ENCODE measurements at places on chromosomes 6 and 20.
A peak's percentile ranks its signal among the peaks of the same experiment; 100 is the strongest.

- no peak for DNase-seq
Observed at GRCh38 chr20:50873585-50873984, 57.7 kb downstream of the ADNP start.

DNA sequence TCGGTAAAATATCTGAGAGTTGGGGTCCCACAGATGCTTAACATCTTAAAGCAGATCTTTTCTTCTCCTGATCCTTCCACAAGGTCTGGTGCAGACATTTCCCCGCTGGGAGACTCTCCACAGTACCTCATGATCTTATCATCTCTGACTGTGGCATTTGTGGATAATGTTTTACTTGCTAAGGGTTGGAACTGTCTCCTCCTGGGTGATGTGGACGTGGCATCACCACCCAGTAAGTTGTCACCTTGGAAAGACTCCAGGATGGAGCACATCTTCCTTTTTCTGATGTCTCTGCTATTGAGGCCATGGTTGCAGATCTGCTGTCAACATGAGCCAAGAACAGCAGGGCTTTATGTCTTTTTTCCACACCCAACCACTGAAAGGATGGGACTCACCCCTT lies 42.0 kb upstream of the FANCE start:
- no peak for DNase-seq

DNA sequence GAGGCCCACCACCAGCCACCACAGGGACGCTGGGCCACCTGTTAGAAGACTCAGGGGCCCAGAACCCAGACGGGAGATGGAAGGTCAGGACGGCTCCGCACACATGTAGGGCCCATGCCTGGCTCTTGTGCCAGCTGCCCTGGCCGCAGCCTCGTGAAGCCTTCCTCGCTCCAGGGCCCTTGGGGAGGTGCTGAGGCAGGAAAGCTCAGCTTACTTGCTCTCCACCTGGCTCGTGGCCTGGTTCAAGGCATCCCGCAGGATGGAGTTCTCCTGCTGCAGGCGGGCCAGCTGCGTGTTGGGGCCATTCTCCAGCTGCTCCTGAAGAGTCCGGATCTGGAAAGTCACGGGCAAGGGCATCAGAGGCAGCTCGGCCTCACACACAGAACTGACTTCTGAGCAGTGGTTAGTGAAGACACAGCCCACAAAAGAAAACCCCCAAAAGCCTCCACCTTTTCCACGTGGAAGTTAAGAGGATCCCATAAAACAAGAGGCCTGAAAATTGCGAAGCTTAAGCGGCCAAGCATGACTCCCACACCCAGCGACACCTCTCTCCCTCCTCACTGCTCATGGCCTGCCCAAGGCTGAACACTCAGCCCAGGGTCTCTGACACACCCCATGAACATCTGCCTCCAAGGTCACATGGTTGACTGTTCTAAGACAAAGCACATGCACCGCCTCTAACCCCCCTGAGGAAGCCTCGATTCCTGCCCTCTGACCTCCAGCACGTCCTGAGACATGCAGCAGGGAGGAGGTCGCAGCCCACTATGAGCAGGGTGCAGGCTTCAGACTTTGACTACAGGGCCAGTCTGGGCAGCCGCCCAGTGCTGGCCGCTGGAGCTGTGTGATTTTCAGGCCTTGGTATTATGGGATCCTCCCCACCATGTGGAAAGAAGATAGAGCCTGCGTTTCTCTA lies 46.5 kb downstream of the RRBP1 start:
- DNase-seq, result no peak

DNA sequence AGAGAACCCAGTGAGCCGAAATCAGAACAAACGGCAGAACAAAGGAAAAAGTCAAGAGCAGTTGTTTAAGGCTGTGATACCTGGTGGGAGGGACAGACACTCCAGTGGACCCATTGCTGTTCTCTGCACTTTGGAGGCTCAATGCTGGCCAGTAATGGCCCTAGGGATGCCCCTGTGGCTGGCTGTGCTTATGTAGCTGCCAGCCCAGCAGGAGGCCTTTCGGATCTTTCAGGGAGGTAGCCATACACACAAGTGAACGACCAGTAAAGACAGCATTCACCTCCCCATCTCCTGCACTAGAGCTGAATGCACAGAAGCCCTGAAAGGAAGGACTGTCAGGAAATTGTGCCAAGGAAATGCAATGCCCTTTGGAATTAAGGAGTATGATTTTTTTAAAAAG lies 34.3 kb downstream of the GPLD1 start:
- no peak for DNase-seq

DNA sequence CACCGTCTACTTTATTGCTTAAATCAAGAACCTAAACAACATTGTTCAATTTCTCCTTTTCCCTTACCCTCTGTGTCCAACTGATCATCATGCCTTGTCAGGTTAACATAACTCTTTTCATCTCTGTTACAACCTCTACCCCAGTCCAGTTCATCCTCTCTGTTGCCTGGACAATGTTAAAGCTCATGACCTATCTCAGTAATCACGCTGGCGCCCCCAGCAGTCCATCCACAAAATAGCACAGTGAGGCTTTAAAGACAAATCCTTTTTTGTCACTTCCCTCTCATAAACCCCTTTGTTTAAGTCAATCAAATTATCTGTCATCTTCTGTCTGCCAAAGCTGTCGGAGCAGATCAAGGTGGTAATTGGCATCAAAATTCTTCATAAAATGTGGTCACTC lies 140.1 kb downstream of the QKI start:
- peak; percentile 74 for DNase-seq

GRCh38 chr20:50038574-50038991 lies 55.8 kb downstream of the SNAI1 start:
- DNase-seq, result no peak

DNA sequence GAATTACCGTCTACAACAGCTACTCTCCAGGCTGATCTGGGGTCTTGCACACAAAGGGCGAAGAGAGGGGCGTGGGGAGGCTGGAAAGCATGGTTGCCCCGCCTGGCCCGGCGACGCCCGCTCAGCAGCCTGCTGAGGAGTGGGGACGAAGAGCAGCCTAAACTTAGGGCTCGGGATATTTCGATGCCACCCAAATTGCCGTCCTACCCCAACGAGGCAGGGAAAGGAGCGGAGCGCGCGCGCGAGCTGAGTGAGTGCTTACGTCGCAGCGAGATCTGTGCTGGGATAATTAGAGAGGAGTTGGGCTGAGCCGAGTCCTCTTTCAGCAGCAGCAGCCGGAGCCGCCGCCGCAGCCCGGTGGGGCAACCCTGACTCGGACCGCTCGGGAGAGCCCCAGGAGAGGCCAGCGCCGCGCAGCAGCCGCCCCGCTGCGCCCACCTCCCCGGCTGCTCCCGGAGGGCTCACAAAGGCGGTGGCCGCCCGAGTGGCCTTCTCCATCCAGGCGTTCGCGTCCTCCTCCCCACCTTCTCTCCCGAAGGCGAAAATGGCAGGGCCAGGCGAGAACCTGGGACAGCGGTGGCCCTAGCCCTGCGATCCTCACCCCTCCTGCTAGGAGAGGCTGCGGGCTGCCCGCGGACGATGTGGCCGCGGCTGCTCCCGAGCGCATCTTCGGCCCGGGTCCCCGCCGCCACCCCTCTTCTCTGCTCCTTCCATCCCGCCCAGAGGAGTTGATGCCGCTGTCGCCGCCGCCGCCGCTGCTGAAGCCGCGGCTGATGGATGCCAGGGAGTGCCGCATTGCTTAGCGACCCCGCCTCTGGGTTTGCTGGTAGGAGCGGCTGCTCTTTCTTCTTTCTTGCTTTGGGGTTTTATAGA lies at the start of gene CLVS2:
Gene CLVS2 (plus strand): TSS at position 315 of the 873 bp plus-strand sequence. CDS start 1,543 bp downstream, outside the sequence.
- DNase-seq, result no peak

- no peak for DNase-seq
Observed at GRCh38 chr20:23344336-23344735, 6.3 kb upstream of the NXT1 start.

- no peak for DNase-seq
Observed at GRCh38 chr6:140403020-140403419, 1028.6 kb upstream of the CITED2 start.

DNA sequence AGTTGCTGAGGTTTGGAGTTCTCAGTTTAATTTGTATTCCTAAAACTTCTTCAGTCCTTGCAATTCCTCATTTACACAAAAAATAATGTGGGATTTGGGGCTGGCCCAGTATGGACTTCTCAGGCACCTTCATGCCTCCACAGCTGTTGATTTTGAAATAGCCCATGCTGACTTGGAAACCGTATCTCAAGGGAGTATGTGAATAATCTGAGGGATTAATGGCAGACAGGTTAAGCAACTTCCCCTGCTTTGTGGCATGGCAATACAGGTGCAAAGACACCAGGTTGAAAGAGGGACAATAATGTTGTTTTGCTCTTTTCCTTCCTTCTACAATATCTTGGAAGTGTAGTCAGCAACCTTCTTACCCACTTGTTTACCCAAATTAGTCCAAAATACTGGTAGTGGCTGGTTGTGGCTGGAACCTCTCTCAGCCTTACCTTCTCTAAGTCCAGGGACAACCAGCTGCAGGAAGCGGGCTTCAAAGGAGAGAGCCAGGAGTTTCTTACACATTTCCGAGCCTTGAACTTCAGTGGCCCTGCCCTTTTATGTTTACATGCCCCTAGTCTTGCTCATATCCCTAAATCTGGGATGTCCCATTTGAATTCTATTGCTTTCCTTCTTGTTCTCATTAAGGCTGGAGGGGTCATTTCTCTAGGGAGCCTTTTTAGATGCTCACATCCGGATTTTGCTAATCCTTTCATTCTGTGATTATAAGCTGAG lies 44.1 kb upstream of the ADGRF1 start:
- DNase-seq, result no peak

DNA sequence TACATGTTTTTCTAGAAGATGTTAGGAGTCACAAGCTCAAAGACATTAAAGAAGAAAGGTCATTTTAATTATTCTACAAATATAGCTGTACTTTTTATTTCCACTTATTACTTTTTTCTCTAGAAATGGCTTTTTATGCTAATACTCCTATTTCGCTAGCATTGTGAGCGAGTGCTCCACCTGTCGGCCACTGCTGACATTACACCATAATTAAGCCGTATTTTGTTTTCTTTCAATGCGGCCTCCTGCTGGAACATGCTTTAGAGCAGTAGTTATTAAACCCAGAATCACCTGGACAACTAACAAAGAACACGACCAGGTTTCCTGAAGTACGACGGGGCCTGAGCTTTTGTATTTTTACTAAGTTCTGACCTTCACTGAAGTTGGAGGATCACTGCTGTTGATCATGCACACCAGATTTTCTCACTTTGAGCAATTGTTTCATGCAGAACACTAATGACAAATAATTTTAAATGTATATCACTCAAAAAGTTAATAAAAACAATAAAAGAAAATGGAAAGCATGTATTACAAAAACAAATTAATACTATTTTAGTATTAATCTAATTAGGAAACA lies 74.1 kb upstream of the PAK5 start:
- DNase-seq, result peak; percentile 64

GRCh38 chr20:16175322-16175961 lies 397.8 kb downstream of the KIF16B start:
- DNase-seq, result no peak

- DNase-seq, result no peak
Observed at GRCh38 chr20:42949950-42950349, 239.8 kb downstream of the PTPRT start.

DNA sequence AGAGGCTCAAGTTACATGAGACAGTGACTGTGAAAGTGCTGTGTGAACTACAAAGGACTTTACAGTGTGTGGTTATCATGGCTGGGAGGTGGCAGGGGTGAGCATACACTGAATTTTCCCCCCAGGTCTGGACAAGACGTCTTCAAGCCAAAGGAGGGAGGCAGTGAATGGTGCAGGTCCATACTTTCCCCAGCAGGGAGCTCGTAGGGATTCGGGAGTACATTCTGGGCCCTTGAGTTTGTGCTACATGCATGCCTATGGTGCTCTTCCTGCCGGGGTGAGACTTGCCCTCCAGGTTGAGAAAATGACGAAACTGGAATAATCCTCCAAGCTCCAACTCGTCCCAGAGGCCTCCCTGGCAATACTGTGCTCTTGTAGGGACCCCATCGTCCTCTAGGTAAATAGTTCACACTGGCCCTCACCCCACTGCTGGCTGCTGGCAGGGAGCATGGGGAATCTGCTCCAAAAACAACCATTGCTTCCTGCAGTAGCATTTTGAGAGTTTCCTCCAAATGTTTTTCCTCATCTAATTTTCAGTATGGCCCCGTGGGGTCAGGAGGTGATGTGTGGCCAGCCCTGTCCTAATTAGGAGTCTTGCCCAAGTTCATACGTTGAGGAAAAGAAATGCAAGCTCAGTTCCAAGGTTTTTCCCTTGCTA lies 57.6 kb downstream of the ZNF831 start:
- no peak for DNase-seq

DNA sequence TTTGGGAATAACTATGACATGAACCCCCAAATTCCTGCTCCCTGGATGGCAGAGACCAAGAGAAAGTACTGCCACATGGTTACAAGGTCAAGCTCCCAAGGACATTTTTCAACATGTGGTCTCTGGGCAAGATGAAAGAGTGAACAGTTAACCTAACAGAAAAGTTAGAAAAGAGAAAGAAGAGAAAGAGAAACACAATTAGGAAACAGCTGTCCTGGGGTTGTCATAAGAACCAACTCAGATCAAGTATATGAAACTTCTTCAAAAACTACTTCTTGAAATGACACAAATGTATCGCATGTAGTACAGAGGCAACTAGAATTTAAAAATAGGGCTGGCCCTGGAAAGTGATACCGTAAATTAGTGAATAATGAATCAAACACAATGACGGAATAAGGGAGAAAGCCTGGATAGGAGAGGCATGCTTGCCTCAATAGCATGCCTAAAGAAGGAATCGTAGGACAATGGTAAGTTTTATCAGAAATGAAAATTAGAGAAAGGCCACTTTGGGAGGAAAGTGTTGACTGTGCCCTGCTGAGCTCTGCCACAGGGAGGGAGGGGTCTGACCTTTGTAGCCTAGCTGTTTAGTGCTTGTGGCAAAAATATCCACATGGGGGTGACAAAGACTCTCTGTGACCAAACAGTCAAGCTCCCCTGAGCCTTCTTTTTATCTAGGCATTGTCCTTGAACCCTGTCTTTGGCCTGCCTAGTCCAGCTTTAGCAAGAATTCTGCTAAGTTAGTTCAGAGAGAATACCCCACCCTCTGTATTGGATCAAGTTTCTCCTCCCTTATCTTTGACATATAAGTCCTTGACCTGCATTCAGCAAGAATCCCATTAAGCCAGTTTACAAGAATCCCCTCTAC lies 4.3 kb upstream of the DCBLD1 start:
- DNase-seq, result peak; percentile 52

DNA sequence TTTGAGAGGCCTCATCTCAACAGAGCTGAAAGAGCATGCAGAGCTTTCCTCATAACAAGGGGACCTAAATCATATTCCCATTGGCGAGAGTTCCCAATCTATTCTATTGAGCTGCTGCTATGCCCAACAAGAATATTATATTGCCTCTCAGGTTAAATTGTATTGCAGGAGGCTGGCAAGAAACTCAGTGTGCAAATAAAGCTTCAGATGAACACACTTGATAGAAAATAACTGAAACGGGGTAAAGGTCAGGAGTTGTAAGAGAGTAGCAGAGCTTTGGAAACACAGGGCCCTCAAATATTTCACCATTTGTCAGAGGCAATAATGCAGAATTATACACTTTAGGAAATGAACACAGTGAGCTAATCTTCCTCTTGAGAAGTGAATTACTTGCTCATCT lies 364.3 kb upstream of the SPTLC3 start:
- no peak for DNase-seq

- DNase-seq, result no peak
Observed at GRCh38 chr6:20699402-20699801, 165.1 kb downstream of the CDKAL1 start.
